ENCODE measurements at places on chromosomes 6 and 20.

DNA sequence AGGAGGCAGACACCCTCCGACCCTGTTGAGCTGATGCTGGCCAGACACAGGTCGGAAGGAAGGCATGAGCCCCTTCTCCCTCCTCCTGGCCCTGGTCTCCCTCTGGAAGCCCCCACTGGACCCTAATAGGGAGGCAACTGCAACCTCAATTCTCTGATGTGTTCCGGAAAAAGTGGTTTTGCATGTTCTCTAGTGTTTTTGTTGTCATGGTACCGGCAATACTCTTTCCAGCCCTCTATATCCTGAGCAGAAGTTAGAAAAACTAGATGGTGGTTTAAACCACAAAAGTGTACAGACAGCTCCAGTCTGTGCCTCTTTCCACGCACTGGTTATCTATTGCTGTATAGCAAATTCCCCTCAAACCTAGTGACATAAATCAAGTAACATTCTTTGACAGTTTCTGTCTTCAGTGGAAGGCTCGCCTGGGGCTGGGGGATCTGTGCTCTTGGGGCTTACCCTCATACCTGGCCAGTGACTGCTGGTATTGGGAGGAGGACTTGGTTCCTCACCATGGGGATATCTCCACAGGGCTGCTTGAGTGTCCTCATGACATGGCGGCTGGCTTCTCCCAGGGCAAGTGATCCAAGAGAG is 37.0 kb downstream of the SYTL3 start:
- peak; percentile 3 for DNase-seq

DNA sequence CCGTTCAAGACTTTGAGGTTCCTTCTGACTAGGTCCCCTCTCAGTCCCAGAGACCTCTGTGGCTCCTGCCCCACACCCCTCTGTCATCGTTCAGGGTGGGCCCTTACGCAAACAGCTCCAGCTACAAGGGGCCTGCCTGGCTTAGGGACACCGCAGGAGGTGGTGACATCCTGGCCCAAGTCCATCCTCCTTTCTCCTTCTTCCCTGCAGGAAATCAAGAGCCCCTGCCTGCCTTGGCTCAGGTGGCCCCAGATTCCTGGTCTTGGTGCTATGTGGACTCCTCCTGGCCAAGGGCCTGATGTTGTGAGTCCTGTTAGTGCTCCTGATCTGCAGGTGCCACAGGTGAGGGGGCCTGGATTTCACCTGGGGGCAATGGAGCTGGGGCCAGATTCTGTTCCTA is 8.1 kb downstream of the TREML4 start:
- DNase-seq: no peak

DNA sequence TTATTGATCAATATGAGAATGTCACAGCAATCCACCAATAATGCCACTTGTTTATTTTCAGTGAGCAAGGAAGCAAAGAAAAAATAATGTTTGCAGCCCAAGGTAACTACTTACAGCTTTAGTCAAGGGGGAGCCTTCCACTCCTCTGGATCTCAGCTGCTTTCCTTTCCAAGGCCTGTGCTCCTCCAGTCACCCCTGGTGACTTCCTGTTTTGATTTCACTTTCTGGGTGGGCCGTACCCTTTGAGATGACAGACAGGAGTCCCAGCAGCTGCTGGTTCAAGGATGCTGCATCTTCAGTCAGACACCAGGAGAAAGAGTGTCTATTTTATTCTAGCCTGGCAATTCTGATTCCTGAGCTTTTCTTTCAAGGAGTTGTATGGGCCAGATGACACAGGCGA is 5.6 kb upstream of the VNN2 start:
- peak; percentile 24 for DNase-seq

DNA sequence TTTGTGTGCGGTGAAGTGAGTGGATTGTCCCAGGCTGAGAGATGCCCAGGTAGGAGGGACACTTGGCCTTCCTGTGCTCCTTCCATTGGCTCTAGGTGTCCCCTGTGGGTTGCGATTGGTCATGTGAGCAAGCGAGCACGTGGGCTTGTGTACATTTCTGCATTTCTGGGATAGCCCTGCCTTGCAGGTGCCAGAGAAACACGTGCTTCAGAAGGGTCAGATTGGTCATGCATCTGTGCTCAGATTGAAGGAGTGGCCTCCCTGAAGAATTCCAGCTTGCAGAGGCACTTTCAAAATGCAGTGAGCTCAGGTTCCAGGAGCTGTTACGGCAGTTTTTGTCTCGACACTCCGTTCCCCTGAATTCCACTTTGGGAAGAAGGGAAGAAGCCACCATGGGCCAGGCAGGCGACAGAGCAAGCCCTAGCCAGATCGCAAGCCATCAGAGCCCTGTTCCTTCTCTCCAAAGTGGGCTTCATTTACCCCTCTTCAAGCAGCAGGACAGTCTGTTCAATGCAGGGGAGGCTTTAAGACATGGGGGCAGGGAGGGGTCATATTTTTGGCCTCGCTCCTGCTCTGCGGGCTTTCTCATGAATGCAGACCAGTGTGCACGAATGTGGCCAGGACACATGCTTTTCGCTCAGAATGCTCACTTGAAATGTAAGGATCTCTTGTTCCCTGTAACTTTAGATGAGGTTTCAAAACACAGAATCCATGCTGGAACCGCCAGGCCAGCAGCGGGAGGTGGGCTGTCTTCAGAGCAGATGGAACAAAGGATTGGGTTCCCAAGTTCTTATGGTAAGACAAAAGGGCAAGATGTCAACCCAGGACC is 78.6 kb upstream of the AKAP12 start:
- no peak for DNase-seq

DNA sequence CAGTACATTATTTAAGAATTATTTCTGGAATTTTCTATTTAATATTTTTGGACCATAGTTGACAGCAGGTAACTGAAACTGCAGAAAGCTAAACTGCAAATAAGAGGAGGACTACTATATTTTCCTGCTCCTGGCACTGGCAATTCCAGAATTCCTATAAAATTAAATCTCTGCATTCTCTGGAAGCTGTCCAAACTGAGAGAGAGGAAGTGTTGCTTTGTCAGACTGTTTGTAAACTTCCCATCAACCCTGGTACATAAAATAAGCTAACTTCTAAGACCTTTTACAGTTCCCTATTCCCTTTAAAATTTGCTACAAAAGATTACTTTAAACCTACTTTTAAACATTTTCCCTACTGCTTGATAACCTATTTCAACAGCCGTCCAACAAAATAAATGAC is 196.1 kb upstream of the RUNX2 start:
- no peak for DNase-seq

GRCh38 chr20:52103335-52103912 is 88.2 kb downstream of the ZFP64 start:
- DNase-seq: no peak

- DNase-seq: no peak
Measured at GRCh38 chr6:27837625-27838057, 74.6 kb downstream of the OR2B2 start.

- no peak for DNase-seq
Measured at GRCh38 chr6:27370391-27370790, 18.2 kb upstream of the ZNF391 start.

DNA sequence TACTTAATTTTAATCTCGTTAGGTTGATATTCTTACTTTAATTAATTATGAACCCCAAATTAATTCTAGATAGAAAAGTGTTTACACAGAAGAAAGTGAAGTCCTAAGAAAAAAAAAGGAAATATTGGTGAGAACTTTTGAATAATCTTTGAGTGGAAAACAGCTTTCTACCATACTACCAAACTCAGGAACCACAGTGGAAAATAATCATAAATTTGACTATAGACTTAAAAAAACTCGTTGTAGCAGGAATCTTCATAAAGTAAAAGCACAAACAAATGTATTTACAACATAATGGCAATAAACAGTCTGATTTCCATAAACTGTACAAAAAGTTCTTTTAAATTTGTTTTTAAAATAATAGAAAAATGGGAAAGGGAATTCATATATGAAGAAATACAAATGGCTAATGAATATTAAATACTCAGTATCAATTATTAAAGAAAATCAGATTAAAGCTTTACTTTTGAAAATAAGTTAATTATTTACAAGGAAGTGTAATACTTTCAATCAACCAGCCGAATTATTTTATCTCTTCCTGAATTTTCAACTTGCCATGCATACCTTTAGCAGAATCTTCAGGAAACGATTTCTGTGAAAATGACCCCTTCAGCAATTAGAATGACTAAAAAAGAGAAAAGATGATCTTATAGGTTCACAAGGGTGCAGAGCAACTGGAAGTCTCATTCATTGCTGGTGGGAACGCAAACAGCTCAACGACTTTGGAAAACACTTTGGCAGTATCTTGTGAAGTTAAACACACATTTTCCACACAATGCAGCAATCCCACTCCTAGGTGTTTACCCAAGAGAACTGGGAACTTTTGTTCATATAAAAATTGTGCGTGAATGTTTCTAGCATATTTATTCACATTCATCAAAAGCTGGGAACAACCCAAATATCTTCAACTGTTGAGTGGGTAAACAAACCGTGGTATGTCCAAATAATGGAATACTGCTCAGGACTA is 38.5 kb upstream of the BMP6 start:
- no peak for DNase-seq

DNA sequence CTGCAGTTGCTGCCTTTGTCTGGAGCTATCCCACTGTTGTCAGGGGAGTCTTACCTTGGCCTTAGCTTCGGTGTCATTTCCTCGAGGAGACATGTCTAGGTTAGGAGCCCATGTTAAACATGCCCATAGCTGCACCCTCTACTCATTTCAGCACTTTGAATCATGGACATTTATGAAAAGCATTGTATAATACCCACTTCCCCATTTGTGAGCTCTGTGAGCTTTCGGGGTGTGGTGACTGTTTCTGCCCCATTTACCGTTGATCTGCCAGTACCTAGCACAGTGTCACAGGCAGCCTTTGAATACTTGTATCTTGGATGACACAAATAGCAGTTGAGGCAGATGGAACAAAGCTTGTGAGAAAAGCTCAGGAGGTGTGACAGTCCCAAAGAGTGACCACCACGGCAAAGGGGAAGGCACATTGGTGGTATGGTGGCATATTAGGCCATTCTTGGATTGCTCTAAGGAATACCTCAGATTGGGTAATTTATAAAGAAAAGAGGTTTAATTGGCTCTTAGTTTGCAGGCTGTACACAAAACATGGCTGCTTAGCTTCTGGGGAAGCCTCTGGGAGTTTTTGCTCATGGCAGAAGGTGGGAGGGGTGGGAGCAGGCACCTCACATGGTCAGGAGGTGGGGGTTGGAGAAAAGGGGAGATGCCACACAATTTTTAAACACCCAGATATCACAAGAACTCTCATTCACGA is 42.0 kb downstream of the JARID2 start:
- DNase-seq: no peak

GRCh38 chr20:58546416-58546711 is 31.2 kb upstream of the APCDD1L start:
- DNase-seq: no peak
